ENCODE measurements at places on chromosomes 2 and 18.

DNA sequence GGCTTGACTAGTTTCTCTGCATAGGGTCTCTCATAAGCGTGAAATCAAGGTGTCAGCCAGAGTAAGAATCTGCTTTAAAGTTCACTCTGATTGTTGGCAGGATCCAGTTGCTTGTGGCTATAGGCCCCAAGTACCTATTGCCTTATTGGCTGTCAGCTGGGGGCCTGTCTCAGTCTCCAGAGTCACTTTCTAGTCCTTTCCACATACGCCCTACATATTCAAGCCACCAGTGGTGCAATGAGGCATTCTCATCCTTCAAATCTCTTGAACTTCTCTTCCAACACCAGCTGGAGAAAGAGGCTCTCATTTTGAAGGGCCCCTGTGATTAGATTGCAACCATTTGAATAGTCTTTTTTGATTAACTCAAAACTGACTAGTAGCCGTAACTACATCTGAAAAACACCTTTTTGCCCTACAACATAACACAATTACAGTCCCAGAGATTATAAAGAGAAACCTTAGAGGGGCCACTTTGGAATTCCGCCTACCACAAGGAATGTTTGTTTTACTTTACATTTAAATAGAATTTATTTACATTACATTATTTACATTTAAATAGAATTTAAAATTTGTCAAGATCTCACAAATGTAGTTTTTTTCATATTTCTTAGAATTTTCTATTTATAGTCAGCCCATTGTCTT is 520.1 kb downstream of the DSC3 start:
- no peak for DNase-seq

- no peak for DNase-seq
Observed at GRCh38 chr2:126750506-126750905, 94.5 kb downstream of the GYPC start.

DNA sequence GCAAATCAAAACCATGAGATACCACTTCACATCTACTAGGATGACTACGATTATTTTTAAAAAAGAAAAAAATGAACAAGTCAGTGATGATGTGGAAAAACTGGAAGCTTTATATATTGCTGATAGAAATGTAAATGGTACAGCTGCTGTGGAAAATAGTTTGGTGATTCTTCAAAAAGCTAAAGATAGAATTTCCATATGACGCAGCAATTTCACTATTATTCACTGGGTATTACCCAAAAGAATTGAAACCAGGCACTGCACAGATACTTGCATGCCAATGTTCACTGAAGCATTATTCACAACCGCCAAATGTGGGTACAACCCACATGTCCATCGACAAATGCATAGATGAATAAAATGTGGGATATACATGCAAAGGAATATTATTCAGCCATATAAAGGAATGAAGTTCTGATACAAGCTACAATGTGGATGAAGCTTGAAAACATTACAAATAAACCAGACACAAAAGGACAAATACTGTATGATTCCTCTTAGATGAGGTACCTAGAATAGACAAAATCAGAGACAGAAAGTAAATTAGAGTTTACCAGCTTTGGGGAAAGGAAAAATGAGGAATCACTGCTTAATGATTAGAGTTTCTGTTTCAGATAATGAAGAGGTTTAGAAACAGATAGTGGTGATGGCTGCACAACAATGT is 11.1 kb downstream of the RTTN start:
- DNase-seq: no peak

DNA sequence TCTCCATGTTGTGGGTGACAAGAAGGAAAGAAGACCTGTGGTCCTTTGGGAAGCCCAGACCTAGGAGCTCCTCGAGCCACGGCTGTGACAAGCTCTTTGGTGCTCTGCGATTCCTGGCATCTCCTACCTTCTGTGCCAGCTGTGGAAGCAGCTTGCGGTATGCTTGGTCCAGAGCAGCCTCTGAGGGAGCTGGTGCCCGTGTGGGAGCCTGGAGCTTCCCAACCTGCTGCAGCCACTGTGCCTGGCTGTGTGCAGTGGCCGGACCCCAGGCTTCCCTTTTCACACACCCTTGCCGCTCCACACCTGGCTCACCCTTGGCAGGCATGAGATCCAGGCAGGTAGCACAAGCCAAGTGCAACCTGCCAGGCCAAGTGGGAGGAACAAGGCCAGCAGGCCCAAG is 1328.6 kb upstream of the SLC39A10 start:
- DNase-seq: no peak

- DNase-seq: no peak
Observed at GRCh38 chr2:41395692-41396091, 652.1 kb upstream of the PKDCC start.

DNA sequence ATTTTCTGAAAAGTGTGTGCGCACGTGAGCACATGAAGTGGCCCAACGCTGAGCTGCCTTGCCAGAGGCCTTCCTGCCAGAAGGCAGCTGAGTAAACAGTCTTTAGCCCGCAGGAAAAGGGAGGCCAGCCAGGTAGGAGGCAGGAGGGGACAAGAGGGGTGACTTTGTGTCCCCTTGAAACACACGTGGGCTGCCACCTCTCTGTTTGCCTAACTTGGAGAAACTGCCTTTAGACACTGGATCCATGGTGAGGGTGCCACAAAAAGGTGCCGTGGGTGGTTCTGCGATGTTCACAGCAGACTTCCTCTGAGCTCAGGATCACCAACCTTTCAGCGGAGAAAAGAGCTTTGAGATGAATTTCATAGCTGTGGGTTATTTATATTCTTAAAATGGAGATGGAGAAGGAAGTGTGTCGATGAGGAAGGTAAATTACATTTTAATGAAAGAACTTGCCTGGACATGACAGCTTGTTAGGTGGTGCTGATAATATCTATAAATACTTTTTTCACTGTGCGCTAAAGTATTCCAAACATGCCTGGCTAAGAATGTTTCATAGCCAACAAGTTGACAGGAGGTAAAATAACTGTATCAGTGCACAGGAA is 36.6 kb upstream of the ASB1 start:
- peak; percentile 89 for DNase-seq

DNA sequence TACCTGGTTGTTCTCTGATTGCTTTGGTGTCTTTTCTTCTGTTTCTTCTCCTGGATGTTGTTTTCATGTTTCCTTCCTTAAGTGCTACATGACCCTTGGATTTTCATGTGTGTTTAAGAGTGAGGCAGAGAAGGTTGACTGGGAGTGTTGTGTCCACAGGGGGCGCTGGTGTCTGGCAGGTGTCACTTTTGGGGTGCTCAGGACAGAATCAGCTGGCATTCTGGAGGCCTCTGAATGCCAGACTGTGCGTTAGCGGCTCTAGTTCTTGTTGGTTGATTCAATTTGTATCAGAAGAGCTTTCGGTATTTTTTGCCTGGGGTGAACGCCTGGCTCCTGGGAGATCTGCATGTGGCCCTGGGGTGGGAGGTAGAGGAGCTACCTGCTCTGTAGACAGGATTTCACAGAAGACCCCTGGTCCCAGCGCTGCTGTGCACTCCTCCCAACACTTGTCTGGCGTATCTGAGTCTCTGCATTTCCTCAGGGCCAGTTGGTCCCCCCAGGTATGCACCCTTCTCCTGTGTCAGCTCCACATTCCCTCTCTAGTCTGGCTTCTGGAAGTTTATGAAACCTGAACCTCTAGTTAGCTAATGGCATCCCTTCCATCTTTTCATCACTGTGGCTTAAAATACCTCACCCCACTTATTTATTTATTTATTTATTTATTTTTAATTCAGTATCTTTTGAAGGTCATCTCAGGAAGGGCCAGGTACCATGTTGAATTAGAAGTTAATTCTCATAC is 1.1 kb downstream of the GREB1 start:
- peak; percentile 38 for DNase-seq

- peak; percentile 79 for DNase-seq
Observed at GRCh38 chr2:60215386-60215901, 338.0 kb downstream of the BCL11A start.

GRCh38 chr2:101802329-101802728 is 104.8 kb downstream of the MAP4K4 start:
- DNase-seq: peak; percentile 13

DNA sequence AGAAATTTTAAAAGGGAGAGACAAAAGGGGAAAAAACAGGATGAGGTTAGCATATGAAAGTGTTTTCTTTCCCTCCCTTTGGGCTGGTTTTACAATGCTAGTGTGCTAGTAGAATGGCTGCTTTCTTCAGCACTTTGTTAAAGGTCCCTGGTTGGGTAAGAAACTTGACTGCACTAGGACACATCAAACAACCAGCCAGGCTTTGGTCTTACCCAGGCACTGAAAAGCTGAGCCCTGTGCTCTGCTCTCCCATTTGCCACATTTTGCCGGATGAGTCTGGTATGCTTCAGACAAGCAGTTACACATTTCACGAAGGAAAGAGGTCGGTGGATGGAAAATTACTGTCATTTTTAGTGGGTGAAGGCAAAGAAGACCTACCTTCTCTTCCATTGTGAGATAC is 242.0 kb downstream of the DPP10 start:
- DNase-seq: no peak

GRCh38 chr2:170928036-170928823 is 823 bp upstream of the GORASP2 start:
- DNase-seq: peak; percentile 60

- peak; percentile 6 for DNase-seq
Observed at GRCh38 chr2:189115126-189115525, 64.4 kb downstream of the COL5A2 start.

DNA sequence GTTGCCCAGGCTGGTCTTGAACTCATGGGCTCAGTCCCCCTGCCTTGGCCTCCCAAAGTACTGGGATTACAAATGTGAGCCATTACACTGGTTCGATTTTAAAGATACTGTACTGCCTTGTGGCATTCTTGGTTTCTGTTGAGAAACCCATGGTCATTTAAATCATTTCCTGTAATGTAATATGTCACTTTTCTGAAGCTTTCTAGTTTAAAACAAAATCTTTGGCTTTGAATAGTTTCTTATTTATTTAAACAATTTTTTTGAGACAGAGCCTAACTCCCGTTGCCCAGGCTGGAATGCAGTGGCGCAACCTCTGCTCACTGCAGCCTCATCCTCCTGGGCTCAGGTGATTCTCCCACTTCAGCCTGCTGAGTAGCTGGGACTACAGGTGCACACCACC is 8.9 kb downstream of the ZNF512 start:
- no peak for DNase-seq

DNA sequence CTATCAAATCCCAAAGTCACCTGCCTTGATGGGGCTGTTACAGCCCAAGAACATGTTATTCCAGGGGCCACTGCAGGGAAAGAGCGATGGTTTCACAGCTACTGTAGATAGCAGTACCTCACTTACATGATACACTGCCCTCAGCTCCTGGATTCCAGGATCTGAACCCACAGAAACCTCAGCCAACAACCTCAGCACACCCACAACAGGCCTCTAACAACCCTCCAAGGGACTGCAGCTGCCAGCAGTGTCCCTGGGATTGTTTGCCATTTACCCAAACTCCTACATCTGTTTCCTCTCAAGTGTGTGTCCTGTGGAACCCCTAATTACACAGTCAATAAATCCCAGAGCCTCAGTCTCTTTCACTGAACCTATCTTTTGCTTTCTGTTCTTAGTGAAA is 28.2 kb downstream of the OSBPL1A start:
- peak; percentile 61 for DNase-seq

GRCh38 chr2:218264773-218265561 is 4.2 kb downstream of the GPBAR1 start:
- DNase-seq: no peak
